Amygdala (tissue), 56 donors: ENCODE measurements at places on chromosomes 12 and 14.
A peak's percentile ranks its signal among the peaks of the same experiment; 100 is the strongest.

DNA sequence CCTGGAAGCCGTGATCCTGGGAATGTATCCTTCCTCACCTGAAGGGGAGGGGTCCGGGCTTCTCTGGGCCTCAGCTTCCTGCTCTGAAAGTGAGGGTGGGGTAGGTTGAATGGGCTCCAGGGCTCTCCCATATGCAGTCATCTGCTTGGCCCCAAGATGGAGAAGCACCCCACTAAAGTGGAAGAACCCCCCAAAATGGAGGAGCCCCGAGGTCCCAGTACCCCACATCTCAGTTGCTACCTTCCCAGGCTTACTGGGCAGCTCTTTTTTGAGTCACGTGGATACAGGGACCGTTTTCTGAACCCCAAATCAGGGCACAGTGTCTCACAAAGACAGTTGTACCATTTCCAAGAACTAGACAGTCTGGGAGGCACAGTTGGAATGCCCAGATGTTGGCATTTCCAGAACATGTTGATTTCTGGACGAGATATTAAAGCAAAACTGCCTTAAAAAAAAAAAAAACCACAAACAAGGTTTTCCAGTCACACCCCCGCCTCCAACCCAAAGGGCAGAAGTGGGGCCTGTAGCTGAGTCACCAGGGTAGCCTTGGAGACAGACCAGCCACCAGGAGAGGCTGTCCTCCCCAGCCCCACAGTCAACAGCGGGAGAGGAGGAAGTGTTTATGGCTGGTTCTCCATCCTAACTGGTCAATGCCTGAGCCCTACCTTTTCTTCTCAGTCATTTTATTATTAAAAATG is 12.1 kb downstream of the VASH1 start:
- DNase-seq: no peak

DNA sequence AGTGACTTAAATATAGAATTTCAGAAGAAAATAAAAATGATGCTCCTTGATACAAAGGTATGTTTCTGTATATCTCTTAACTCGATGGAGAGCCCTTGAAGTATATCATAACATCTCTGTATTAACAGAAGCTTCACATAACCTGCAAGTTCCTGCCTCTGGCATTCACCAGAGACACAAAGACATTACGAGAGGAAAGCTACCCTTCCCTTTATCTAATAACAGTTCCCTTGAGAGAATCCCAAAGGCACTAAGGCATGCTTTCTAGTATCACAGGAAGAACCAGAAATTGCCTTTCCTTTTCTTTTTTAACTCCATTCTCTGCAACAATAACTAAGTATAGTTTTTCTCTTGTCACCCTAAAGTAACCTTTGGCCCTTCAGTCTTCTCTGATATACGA is 164.5 kb downstream of the MGAT4C start:
- DNase-seq: no peak

DNA sequence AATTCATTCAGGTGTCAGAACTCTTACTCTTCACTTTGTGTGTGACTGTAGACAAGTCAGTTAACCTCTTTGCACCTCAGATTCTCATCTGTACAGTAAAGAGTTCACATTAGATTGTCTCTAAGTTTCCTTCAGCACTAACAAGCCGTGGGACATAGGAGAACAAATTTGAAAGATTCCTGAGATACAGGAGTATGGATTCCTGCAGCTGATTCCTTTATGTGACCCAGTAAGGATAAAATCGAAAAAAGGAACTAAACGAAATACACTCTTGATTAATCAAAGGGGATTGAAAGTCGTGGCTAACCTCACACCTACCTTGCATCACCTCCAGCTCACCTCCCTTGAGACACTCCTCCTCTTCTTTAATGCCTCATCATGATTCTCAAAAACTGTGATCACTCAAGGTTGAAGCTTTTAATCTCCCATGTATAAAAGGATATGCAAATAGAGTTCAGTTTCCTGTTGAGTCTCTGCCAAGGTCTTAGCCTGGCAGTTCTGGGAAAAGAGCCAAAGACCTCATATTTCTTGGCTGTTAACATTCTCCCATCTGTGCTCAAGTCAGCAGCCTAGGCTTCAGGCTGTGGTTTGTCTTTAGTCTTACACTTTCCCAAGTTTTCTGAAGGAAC is 156.6 kb downstream of the DAD1 start:
- DNase-seq: no peak

DNA sequence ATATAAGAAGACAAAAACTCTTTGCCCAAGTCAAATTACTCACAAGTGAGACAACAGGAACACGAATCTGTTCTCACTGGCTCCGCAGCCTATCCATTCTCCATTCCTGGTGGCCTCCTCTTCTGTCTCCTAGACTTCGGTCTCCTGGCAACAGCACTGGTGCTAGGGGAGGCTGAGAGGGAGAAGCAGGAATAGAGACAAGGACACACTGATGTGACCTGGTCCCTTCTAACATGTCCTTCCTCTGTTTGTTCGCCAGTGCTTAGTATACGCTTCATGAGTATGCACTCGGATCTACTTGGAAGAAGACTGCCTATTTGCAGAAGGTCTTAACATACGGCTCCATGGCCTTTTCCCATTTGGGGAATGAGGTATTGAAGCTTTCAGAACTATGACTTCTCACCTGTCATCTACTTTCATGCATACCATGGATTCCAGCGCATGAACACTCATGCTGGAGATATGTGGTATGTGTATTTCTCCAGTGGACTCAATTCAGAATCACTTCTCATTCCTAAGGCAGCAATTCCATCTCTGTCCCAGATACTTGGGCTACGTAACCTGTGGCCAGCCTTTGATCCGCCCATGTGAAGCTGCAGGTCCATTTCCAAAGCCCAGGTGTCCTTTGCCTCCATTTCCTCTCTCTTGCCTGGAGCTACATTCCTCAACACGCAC is 33.9 kb downstream of the BHLHE41 start:
- DNase-seq: no peak

DNA sequence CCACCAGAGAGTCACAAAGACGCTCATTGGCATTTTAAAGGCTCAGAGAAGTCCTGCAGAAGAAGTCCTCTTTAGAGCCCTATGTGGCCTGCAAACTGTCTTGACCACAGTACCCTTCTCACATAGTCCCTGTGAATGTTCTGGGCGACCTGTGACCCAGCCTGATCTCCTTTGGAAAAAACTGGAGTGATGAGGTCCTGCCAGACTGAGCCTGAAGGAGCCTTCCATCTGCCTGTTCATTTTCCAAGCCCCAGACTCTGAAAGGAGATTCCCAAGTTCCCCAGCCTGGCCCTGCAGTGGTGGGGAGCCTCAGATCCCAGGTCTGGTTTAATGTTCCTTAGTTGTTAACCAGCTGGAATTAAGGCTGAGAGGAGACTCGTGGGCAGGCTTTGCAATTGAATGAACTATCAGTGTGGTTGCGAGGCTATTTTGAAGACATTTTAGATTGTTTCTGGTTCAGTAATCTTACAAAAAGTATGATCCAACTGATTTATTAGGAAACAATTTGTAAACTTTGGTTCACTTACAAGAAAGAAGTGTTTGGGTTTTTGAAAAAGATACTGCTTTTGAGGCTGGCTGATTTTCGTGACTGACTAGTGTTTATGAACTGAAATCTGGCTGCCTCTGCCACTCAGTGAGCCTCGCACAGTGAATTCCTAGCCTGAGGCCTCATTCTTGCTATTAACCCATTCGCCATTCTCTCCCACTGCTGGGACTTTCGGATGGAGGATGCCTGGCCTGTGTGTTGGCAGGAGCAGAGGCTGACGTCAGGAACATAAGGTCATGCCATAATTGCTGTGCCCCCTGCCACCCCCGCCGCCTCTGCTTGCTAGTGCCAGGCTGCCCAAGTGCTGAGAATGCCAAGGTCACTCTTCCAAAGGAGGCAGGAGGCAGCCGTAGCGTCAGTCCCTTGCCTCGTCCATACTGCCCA is 249.0 kb downstream of the CACNA1C start:
- DNase-seq: no peak

DNA sequence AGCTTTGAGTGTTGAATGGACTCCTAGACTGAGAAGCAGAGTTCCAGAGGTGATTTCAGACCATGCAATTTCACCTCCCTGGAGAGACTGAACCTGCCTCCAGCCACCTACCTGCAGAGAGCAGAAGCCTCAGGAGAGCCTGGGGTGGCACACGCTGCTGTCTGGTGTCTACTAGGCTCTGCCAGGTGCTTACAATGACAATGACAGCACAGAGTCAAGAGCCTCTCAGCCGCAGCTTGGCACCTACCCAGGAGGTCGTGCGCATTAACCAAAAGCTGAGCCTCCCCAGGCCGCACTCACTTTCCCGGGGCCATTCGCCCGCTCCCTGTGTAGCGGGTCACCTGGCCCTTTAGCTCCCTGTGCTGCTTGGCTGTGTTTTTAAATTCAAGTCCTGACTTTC is 63.2 kb downstream of the TESC start:
- no peak for DNase-seq

DNA sequence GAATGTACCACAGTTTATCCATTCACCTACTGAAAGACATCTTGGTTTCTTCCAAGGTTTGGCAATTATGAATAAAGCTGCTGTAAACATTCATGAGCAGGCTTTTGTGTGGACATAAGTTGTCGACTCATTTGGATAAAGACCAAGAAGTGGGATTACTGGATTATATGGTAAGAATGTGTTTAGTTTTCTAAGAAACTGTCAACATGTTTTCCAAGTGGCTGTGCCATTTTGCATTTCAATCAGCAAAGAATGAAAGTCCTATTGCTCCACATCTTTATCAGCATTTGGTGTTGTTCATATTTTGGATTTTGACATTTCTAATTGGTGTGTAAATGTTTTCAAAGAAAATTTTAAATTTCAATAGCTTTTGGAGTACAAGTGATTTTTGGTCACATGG is 27.3 kb upstream of the KLRF1 start:
- no peak for DNase-seq

DNA sequence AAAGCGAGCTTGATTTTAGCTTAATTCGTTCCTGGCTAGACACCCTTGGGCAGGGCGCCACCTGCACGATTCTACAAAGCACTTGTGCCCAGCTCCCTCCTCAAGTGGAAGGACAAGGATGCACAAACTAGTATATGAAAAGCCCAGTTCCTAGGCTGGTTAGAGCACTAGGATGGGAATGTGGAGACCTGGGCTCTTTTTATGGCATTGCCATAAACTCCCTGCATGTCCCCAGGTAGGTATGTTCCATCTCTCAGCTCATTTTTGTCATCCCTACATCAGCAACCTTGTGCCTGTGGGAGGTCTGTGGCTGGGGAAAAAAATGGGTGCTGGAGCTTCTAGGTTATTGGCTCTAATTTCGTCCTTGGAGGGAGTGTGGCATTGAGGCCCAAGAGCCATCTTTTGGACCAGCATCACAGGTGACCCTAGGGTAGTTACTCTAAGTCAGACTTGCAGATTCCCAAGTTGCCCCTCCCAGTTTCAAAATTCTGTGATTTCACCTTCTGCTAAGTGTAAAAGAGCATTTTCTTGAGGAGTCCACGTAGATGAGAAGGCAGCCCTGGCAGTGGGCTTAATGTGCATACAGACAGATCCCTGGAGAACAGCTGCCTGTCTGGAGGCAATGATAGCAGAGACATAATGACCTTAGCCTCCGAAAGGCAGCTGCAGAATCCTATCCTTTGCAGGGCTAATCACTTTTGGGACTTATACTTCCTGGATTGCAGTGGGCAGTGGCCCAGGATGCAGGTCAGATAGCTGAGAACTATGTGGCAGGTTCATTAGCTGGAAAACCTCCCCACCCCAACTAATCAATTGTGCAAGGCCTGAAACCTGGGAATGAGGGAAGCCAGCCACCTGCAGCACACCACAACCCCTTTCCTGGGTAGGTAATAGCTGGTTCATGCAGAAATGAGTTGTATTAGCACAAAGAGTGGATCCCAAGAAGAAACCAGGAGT is 47.6 kb upstream of the BDKRB2 start:
- no peak for DNase-seq

- no peak for DNase-seq
These were observed 352.0 kb downstream of the BTG1 start for GRCh38 chr12:91793676-91794075.

DNA sequence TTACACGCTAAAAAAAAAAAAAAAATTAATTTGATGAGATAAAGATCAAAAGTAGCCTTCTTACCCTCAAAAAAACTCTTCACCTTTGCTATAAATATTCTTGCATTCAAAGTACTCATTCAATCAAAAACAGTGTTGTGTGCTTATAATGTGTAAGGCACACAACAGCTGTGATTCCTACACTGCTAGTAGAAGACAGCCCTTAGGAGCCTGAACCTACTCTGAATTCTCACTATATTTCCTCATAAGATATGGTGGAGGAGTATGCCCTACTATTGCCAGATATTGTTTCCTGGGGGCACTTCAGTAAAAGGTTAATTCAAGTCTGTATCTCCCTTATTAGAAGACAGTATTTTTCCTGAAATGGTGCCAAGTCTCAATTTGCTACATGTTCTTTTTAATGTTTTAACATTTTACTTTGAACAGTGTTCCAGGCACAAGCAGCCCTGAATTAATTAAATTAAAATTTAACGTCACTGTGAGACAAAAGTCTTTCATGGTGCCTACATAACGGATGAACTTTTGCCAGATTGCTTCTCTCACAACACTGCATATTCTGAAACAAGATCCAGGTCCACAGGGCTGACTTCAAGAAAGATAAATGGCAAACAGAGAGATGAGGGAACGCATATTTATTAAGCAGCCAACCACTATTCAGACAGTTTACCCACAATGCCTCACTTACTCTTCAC is 19.3 kb downstream of the PPP2R5E start:
- DNase-seq: no peak

DNA sequence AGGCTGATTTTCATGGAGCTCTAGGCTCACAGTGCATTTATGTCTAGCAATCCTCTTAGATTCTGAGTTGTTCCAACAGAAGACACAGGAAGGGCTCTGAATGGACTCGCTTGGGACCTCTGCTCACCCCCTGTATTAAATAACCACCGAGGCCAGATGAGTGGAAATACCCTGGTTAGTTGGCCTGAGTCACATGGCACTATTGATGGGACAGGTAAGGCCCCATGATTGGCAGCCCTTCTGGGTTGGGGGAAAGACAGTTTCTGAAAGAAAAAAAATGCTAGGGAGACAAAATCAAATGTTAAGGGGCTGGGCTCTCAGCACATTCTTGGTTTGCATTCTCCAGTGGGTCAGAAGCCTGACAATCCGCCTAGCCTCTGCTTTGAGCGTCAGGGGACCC is 14.8 kb downstream of the DGLUCY start:
- DNase-seq: no peak

- no peak for DNase-seq
These were observed 10.3 kb upstream of the FLVCR2 start for GRCh38 chr14:75568140-75568539.

- DNase-seq: peak; percentile 93
These were observed at the start of gene BHLHE41 for GRCh38 chr12:26124446-26125399. BHLHE41 (minus strand) TSS chr12:26125037; CDS start chr12:26124779, 258 bp downstream.

DNA sequence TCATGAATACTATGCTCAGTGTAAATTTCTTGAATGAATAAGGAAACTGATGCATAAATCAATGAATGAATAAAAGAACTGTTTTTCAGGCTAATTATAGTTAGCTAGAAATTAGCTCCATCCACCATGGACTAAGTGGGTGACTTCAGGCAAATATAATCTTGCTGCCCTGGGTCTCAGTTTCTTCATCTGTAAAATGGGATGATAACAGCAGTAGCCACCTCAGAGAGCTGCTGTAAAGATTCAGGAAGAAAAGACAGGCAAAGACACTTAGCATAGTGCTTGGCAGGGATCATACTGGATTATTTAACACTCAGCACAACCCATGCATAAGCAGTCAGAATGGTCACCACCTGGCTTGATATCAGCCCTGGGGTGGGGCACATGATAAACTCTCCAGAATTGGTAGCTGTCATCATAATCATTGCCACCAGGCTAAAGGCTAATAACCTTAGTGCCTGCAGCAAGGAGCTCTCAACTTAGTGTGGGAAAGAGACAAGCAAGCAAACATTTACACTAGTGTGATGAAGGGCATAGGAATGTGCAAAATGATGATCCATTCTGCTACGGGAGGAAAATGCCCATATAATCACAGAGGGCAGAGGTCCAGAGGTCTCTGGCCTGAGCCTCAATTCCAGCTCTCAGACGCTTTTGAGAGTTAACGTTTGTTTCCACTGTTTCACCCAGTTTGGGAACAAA is 234.7 kb upstream of the TBX3 start:
- no peak for DNase-seq
